ENCODE measurements at places on chromosomes 11 and 22.
A peak's percentile ranks its signal among the peaks of the same experiment; 100 is the strongest.

GRCh38 chr11:20367313-20367948 is 3.9 kb downstream of the HTATIP2 start:
- peak; percentile 65 for DNase-seq

- no peak for DNase-seq
Observed at GRCh38 chr11:42482822-42483221, 829.0 kb upstream of the API5 start.

- DNase-seq: no peak
Observed at GRCh38 chr11:44923115-44923514, 27.6 kb downstream of the TP53I11 start.

- DNase-seq: no peak
Observed at GRCh38 chr22:22748297-22748743, 103.9 kb downstream of the GGTLC2 start.

DNA sequence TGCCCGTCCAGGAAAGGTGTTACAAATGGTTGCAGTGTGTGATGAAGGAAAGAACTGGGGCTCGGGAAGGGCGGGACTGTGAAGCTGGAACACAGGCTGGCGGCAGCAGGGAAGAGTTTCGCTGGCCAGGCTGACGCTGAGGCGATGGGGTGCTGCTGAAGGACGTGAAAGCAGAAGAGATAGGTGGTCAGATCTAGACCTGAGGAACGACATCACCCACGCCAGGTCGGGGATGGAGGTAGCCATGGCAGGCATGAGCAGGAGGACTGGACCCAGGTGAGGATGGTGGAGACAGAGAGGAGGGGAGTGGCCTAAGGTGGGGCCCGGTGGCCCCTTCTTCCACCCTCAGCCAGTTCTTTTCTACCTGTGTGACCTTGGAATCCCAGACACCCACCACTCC is 9.1 kb downstream of the CDC42EP2 start:
- DNase-seq: no peak

DNA sequence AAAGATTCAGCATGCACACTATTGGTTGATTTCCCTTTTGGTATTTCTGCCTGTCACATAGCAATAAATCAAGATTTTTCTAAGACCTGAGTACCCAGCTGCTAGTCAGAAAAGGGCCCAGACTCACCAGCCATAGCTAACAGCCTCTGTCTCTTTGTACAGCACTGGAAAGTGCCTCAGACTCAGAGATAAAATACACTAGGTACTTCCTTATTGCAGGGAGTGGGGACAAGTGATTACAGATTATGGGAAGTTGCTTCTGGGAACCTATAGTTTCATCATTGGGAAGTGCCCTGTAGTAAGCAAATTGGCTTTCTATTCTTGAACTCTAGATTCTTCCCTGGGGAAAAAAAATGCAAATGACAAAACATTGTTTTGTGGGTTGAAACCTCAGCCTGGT is at the start of gene CASP5:
CASP5 (minus strand) TSS at position 166 of the 400 bp plus-strand sequence; CDS start at position 134, 32 bp downstream.
- no peak for DNase-seq

DNA sequence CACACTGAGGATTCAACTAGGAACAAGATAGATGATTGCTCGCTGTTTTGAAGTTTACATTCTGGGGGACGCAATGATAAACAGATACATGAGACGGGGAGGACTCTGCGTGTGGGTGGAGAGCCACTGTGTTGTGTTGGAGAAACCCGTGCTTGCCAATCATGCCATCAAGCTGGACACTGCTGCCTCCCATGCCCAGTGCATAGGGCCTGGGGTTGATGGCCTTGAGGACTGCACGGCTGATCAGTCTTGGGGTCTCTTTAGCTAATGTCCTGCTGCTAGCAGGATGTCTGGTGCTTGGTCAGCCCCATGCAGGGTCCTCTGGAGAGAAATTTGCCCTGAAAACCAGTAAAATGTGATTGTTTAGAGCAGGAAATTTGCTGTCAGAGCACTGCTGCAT is 221.2 kb upstream of the B3GAT1 start:
- DNase-seq: no peak

- no peak for DNase-seq
Observed at GRCh38 chr11:2318123-2318522, 16.3 kb downstream of the TSPAN32 start.

GRCh38 chr11:122814401-122814800 is 23.9 kb upstream of the CRTAM start:
- no peak for DNase-seq

DNA sequence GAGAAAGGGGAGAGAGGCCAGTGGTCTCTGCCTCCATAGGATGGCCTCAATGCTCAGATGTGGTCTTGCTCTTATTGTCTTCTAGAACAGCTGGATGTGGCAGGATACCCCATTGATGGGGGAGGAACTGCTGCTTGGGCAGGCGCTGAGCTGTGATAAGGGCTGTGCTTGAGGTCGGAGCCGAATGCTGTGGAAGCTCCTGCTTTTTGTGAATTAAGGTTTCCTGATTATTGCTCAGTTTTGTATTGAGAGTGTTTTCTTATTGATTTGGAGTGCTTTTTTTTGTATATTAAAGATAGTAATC is 57.2 kb downstream of the CABIN1 start:
- no peak for DNase-seq

- no peak for DNase-seq
Observed at GRCh38 chr11:87422566-87422965, 384.8 kb downstream of the TMEM135 start.

DNA sequence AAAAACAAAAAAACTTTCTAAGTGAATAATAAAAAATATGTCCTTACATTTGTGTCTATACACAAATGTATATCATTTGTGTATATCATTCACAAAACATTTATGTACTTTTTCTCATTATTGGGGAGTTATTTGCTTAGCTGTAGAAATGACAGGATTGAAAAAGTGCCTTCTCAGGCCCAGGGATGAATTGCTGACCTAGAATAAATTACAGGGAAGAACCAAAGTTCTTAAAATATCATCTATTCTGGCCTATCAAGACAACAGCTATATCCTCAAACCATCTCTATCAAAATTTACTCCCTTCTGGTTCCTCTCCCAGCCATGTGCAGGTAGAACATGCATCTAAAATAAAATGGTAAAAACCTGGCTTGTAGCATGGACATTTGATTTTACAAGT is 1.9 kb upstream of the RAB6A start:
- DNase-seq: no peak

DNA sequence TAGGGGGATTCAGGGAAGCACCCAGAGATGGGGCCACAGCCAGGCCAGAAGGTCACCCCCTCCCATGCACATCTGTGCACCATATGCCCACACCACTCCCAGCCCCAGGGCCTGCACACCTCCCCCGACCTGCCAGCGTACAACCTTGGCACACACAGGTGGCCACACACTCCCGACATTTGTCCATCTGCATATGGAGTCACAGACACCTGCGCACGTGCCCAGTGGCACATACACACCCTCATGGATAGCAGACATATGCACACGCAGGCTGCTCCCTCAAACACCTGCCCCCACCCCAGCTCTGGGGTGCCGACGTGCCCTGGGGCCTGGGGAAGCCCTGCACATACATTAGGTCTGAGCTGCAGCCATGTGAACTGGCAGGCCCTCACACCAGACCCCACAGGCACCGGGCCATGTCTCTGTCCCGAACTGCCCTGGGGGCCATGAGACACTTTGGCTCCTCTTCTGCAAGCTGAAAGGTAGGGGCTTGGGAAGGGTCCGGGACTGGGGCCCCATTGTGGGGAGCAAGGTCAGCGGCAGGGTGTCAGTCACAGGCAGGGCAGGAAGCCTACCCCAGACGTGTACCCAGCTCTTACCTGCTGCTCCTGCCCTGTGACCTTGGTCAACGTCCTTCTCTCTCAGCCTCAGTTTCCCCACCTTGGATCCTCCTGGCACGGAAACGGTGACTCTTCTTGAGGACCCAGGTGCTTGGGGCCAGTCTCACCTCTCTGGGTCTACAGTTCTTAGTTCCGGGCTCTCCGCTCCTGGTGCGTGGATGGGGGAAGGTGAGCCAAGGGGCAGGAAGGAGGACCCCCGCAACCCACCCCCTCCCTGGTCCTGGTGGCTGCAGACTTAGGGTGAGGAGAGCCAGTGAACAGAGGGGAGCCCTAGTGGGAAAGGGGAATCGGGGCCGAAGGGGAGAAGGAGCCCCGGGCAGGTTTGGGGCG is 579 bp upstream of the CABP7 start:
- DNase-seq: no peak

GRCh38 chr11:123481640-123482039 is 51.6 kb downstream of the GRAMD1B start:
- DNase-seq: no peak

DNA sequence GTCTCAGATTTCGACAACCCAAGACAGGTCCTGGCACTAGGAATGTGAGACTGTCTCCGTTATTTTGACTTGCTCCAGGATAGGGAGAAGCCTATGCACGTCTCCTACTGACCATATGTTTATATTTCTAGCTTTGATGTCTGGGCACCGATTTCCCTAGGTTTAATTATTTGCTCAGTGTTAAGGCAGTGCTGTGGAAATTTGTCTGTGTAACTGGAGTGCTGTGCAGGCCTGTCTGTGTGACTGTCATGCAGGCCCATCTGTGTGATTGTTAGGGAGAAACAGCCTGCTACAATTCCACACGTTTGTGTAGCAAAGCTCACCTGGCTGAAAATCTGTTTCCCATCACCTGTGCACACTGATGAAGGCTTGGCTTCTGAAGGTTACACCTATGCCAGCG is 29.6 kb upstream of the HSPA8 start:
- DNase-seq: no peak

DNA sequence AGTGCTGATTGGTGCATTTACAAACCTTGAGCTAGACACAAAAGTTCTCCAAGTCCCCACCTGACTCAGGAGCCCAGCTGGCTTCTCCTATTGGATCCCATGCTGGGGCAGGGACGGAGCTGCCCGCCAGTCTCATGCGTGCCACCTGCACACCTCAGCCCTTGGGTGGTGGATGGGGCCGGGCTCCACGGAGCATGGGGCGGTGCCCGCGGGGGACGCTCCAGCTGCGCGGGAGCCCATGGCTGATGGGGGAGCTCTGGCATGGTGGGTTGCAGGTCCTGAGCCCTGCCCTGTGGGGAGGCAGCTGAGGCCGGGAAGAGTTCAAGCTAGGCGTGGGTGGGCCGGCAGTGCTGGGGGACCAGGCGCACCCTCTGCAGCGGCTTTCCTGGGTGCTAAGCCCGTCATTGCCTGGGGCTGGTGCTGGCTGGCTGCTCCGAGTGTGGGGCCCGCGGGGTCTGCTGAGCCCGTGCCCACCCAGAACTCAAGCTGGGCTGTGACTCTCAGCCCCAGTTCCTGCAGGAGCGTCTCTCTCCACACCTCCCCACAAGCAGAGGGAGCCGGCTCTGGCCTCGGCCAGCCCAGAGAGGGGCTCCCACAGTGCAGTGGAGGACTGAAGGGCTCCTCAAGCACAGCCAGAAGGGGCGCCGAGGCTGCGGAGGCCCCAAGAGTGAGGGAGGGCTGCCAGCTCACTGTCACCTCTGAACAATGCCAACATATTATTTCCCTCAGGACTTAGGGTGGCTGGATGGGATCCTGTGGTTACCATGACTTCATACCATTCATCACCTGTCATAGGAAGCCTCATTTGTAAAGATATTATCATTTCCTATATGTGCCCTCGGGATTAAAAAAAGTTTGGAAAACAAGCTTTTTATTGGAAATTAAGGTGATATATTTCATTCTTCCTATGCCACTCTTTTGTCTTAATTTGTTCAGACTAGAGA is 688.7 kb downstream of the ETS1 start:
- no peak for DNase-seq

DNA sequence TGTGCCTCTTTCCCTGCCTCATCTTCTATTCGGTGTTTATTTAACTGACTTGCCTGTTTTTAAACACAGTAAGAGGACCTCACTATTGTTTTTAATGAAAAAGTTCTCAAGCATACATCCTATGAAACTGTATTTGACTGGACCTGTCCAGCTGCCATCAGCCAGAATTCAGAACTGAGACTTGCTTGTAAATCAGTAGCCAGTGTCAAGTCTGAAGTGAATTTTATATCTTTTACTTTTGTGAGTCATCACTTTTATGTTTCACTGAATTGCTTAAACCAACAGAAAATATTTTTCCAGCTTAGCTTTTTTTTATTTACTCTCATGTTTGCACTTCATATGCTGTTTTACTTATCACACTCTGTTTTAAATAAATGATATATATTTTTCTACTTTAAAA is 88.3 kb downstream of the LUZP2 start:
- DNase-seq: no peak

DNA sequence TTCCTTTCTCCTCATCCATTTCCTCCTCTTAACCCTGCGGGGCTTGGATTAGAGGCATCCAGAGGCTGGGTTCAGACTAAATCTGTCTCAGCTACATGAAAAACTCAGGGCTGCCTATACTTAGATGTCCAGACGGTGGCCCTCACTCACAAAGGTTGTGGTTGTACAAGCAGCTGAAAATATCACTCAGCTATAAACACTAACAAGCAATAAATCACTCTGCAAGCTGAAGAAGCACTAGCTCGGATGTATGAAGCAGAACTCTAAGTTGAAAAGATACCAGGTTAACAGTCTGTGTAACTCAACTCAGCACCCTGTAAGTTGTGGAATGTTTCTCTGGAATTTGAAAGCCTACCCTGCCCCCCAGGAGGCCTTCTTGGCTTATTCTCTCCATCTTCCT is 82.9 kb downstream of the EXT2 start:
- DNase-seq: no peak

DNA sequence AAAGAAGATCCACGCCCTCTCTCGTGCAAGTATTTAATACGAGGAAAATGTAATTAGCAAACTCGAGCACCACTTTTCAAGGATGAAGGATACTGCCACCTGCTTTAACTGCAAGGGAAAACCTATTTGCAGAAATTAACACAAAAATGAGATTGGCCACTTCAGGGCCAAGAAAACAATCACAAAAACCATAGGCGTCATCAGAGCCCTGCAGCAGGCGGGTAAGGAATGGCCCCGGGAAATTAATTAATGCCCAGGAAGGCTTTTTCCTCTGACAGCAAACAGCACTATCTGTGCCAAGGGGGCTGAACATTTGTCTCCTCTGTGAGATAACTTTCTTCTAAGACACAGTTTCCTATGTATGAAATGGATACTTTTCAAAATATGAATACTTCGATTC is 255.7 kb downstream of the CTTN start:
- DNase-seq: no peak

- DNase-seq: no peak
Observed at GRCh38 chr11:72787216-72788104, 6.4 kb downstream of the STARD10 start.

- no peak for DNase-seq
Observed at GRCh38 chr11:47551086-47551485, 1.8 kb downstream of the CELF1 start.

- DNase-seq: no peak
Observed at GRCh38 chr11:123045101-123045500, 16.8 kb downstream of the HSPA8 start.

DNA sequence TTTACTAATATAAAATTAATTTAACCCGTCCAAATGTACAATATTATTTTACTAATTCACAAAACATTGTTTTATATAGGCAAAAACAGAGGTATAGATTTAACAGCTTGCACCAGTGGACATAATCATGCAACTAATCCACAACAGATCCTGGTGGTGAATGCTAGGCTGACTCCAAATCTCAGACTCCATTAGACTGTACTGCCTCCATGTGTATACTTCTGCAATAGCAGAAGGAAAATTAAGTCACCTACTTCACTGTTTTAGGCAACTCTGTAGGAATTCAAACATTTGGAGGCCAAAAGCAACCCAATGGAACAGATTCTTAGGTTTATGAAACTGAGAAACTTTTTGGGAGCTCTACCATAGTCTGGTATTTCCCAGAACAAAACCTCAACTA is 30.0 kb upstream of the RAB39A start:
- no peak for DNase-seq

All from activated CD4-positive, alpha-beta T cell treated with anti-CD3 and anti-CD28 coated beads, Interleukin-2, amount 50 U/mL, for 4 hours (primary cell).